ENCODE measurements at places on chromosomes 6 and 20.

DNA sequence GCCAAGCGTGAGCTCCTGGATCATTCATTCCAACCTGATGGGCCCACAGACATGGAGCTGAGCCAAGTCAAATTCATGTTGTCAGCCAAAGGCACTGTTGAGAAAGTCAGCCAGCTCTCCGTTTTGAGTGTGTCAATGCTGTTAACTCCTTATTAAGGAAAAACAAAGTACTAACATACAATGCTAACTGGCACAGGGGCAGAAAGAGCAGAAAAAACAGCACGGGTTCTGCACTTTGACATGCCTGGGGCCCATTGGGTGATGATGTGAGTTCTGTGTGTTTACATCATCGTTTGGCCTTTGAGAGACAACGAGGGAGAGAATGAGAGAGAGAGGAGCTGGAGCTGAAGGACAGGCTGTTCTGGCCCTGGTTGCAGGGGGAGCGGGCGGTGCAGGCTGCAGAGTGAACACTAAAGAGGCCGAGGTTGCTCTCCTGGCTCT lies 85.9 kb downstream of the SMOC2 start:
- no peak overlapping the region for H3K27ac ChIP-seq
- peaks cover 41% of the 10 kb centered on the region for H3K27me3 ChIP-seq
- no peak overlapping the region for H3K4me3 ChIP-seq
- no peaks in the 10 kb centered on the region for H3K36me3 ChIP-seq
- no peaks in the 10 kb centered on the region for H3K4me1 ChIP-seq

DNA sequence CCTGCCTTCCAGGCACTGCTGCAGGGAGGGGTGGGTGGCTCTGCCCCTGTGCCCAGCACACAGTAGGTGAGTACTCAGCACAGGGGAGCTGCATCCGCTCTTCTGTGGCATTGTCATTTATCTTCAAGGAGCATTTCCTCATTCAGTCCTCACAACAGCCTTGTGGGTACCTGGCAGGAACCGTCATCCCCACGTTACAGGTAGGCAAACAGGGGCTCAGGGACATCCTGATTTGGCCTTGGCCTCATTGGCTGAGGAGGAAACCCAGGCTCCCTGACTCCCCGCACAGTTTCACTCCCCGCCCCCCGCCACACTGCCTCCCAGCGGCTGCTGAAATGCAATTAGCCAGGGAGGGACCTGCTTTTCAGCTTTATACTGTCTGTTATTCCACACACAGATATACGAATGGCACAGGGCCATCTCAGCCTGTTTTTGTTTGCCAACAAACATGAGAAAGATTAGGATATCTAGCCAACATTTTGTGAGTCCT lies 24.2 kb upstream of the PNPLA1 start:
- peaks cover 9% of the 10 kb centered on the region for H3K4me1 ChIP-seq
- H3K27me3 ChIP-seq: peaks cover 18% of the 10 kb centered on the region
- H3K36me3 ChIP-seq: peaks cover 1% of the 10 kb centered on the region
- H3K27ac ChIP-seq: no peak overlapping the region

GRCh38 chr20:7657569-7657968 lies 282.7 kb downstream of the HAO1 start:
- no peaks in the 10 kb centered on the region for H3K4me1 ChIP-seq
- H3K27me3 ChIP-seq: no peaks in the 10 kb centered on the region
- no peaks in the 10 kb centered on the region for H3K36me3 ChIP-seq
- H3K4me3 ChIP-seq: no peak overlapping the region
- H3K27ac ChIP-seq: no peak overlapping the region

DNA sequence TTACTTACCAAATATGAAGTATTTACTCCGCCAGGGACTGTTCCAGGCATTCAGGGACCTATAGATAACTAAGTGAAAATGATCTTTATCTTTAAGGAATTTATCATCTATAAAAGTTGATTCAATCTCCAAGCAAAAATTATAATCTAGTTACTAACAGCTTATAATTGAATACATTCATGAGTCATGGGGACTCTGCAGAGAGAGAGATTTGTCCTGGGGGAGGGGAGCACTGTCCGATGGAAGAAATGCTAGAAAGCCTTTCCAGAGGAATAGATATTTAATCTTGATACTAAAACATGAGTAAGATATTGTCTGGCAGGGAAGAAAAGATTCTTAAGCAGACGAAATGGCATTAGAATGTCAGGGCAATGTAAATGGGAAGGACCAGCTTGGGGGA lies 139.3 kb downstream of the CD164 start:
- no peaks in the 10 kb centered on the region for H3K27me3 ChIP-seq
- no peak for DNase-seq
- H3K36me3 ChIP-seq: peaks cover 2% of the 10 kb centered on the region
- no peaks in the 10 kb centered on the region for H3K4me1 ChIP-seq
- no peak overlapping the region for H3K4me3 ChIP-seq

GRCh38 chr20:4916971-4917881 lies 84.1 kb downstream of the SLC23A2 start:
- H3K27me3 ChIP-seq: no peaks in the 10 kb centered on the region
- no peaks in the 10 kb centered on the region for H3K36me3 ChIP-seq
- peaks cover 53% of the 10 kb centered on the region for H3K4me1 ChIP-seq
- H3K27ac ChIP-seq: no peak overlapping the region
- no peak for DNase-seq

- peaks cover 8% of the 10 kb centered on the region for H3K36me3 ChIP-seq
- peaks cover 66% of the 10 kb centered on the region for H3K4me1 ChIP-seq
- H3K4me3 ChIP-seq: no peak overlapping the region
- no peak for DNase-seq
- H3K27me3 ChIP-seq: no peaks in the 10 kb centered on the region
- H3K27ac ChIP-seq: peak overlapping the region; percentile 6
These were observed 34.2 kb downstream of the JARID2 start for GRCh38 chr6:15280028-15280427.

All from central memory CD8-positive, alpha-beta T cell (primary cell).